ENCODE measurements at places on chromosomes 4 and X.

DNA sequence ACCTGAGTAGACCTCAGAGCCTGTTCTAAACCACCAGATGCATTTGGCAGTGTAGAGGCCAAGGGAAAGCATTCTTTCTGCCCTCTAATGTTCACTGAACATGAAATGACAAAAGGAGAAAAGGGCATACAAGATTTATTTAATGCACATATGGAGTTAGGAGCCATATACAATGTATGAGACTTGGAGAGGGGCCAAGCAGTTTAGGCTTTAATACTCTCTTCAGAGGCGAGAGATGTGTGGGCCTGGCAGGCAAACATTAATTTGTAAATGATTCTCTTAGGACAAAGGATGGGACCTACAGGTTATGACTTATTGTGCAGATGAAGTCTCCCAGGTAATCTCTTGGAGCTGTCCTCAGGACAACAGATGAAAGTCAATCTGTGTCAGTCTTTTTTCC is 631.9 kb downstream of the ADGRL3 start:
- no peak for DNase-seq

DNA sequence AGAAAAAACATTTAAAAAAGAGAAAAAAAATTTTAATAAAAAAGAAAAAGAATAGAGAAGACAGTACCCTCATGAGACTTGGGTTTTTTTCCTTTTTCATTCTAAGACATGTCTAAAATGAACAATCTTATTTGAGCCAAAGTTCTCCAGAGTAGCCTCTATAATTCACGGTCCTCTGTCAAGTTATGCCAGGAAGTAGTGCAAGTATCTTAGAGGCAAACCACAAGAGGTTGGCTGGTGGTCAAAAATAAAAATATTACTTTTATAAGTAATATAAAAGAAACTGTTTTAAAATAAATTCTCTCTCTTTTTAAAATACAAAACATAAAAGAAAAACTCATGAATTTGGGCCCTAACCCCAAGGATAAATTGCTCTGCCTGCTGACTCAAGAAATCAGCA is 26.5 kb downstream of the HNRNPDL start:
- no peak for DNase-seq

DNA sequence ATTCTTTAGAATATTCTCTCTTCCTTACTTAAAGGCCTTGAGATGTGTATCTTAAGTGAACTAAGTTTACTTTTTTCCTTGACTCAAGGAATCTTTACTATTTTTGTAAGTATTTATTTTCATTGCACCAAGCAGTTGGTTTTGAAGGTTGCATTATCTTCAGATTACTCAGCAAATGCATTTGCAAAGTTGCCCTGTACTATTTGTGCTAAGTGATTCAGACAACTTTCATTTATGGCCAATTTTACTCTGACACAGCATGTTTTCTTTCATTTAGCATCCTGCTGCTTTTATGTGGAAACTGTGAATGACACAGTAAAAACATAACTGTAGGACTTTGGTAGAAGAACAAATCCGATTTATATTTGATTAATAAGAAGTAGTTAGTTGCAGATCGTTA is 191.0 kb downstream of the CCSER1 start:
- DNase-seq, result no peak

- no peak for DNase-seq
Measured at GRCh38 chr4:7501873-7502272, 67.1 kb upstream of the PSAPL1 start.

GRCh38 chr4:15542760-15543159 is 73.1 kb downstream of the CC2D2A start:
- DNase-seq, result no peak

GRCh38 chr4:88308587-88308986 is 24.2 kb upstream of the PPM1K start:
- no peak for DNase-seq

- no peak for DNase-seq
Measured at GRCh38 chrX:5307416-5307815, 921.3 kb downstream of the NLGN4X start.

DNA sequence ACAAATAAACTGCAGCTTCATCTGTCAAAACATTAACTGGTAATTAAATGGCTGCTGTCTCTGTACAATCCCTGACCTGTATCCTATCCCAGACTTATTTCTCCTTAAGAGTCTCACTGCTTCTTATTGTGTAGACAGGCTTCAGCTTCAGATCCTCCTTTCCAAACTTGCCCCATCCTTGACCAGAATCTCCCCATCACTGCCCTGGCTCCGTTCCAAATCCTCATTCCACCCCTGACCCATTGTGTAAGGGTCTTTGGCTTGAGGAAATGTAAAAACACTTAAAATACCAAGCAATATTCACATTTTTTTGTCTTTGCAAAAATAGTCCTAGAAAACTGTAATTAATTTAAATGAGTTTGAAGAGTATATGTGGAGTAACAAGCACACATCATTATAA is 152.6 kb upstream of the VEGFC start:
- no peak for DNase-seq
